ENCODE measurements at places on chromosomes 2 and 18.

- DNase-seq, result no peak
Observed at GRCh38 chr2:209322041-209322440, 101.8 kb upstream of the MAP2 start.

DNA sequence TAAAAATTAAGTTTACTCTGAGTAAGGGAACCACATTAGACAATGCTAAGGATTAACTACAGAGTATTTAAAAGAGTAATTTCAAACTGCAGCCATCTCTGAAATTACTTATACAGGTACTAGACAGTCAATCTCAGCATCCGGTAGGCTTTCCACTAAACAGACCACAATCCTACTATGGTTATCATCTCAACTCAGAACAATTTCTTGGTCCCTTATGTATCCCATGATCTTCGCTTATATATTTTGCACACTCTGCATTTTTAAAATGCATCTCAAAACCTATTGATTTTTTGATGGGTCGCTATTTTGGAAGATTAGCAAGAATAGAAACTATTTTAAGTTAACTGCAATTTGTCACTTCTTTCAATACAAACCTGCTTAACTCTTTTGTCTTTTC lies 1.4 kb downstream of the PPP4R1 start:
- DNase-seq, result no peak

- DNase-seq, result no peak
Observed at GRCh38 chr2:226699321-226699720, 100.3 kb downstream of the IRS1 start.

DNA sequence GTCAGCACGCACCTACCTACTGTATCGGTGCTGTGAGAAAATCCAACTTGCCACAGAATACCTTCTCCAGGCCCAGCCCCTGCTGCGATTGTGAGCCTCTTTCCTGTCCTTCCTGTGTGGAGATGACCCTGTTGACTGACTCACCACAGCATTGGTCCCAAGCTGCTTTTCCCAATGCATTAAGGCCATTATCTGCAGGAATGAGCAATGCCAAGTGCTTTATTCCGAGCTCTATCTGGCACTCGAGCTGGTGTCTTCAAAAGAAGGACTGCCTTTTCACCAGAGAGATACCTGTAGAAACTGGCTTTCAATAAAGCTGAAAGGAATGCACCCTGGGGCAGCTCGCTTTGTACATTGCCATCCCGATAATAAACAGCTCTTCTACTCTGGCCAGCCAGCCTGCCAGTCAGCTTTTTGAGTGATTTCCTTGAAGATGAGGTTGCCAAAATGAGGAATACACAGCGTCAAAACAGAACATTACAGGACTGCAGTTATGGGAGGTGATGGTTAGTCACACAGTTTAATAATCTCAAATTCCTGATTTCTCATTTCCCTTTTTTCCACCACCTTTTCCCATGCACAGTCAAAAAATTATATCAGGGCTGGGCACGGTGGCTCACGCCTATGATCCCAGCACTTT lies 8.3 kb upstream of the RNF103 start:
- DNase-seq, result no peak

DNA sequence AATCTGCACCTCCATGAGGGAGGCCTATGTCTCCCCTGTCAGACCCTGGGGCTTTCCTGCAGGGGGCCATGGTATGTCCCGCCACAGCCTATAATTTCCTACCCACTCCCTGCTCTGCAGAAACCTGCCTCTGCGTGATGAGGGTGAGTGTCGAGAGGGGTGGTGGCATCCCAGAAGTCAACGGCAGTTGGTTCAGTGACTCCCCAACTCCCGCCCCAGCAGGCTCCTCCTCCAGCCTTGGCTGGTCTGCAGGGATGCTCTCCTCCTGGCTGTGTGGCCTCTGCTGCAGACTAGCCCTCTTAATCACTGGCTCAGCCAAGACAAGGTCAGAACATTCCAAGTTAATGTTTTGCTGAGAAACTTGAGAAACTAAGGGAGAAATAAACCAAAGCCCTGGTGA lies 13.3 kb downstream of the CELF4 start:
- no peak for DNase-seq

- DNase-seq, result no peak
Observed at GRCh38 chr18:2515171-2515787, 56.0 kb downstream of the METTL4 start.

DNA sequence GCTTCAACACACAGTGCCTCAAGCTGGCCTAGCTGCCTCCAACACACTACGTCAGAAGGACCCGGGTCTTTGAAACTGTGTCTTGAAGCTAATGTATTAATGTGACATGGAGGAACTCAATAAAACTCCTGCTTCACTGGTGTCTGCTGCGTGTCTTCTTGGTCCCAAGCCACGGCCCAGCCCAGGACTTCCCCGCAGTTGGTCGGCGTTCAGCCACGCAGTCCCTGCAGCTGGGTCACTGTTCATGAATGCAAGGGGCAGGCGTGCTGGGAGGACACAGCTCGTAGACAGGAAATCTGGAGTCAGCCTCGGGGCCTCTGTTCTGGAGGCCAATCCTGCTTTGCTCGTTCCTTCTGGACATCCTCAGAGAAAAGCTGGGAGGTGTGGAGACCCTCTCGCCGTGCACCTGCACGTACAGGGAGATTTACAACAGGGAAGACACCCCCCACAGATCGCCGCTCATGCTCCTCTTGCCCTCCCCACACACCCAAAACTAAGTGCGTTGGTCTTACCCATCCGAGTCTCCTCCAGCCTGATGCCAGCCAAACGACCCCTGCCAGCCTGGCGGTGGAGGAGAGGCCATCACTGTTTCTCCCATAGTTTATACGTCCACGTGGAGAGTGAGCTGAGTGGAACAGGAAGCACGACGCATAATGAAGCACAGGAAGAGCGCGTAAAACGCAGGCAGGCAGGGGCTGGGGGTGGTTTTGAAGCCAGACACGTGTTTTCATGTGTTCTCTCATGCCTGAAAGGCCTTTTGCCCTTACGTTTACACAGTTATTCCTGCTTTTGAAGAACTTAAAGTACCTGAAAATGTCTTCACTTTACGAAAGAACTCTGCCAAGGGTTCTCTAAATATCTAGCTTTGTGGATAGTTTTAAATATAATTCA lies 39.7 kb downstream of the ADI1 start:
- DNase-seq, result no peak

DNA sequence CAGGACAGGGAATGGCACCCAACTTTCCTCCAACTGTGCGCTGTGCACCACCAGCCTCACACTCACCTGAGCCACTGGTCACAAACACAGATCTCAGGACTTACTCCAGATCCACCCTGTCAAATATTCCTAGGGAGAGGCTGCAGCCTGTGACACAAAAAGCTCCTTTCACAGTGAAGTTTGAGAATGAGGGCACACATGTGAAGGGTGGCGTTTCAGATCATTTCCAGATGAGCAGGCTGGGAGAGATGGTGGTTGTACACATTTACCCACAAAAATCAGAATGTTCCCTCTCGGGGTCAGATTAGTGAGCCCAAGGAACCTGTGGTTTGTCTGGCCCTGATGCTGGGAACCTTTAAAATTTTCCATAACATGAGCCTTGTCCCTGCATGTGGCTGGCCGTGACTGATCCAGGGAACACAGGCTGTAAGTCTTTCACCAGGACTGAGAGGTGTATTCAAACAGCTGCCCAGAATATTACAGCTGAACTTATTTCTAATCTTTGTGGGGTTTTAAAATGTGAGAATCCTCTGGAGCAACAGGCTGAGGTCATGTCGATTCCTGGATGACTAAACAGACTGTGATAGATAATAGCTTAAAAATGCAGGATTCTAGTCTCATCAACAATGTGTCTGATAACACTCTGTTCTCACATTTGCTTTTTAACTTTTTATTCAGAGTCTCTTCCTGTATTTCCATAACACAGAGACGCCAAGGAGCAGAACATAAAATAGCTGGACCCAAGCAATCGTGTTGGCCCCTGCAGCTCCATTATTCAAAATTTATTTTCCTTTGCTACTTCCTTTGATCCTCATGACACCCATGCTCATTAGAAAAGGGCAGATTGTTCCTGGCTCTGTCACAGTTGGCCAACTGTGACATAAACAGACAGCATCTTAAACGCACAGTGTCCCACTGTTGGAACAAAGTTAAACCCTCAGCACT lies 35.5 kb downstream of the IL1R2 start:
- DNase-seq, result no peak

DNA sequence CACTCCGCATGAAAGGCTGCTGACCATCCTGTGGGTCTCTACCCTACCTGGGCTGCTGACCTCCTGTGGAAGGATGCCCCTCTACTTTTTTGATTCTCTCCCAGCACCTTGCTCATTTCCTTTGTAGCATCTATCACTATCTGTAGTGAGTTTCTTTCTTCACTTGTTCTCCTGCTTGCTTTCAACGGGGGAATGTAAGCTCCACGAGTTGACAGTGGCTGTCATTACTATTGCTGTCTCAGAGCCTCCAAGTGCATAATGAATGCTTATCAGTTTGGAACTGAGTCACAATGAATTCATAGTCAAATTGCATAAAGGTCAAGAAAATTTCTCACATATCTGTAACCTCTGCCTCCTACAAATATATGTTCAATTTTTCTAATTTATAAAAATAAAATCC lies 477.7 kb downstream of the PLCL1 start:
- no peak for DNase-seq

DNA sequence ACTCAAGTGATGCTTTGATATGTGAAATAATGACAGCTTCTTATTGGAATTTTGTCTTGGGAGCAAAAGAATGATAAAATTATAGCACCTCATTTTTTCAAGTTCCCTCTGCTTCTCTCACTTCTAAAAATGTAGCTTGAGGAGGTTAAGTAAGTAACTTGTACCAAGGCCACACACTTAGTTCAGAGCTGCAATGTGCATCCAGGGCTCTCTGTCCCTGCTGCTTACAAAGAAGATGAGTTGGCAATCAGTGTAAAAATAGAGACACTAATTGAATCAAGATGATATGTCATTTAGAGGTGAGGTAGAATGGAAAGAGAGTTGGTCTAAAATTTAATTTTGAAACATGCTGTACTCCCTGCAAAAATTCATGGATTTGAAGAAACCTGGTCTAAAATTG lies 312.0 kb upstream of the TNP1 start:
- DNase-seq, result no peak

- DNase-seq, result no peak
Observed at GRCh38 chr2:25402477-25402876, 60.8 kb upstream of the DNMT3A start.

GRCh38 chr18:62621546-62621945 lies 93.8 kb upstream of the PHLPP1 start:
- DNase-seq, result no peak

- no peak for DNase-seq
Observed at GRCh38 chr18:961644-962355, 57.1 kb downstream of the ADCYAP1 start.

DNA sequence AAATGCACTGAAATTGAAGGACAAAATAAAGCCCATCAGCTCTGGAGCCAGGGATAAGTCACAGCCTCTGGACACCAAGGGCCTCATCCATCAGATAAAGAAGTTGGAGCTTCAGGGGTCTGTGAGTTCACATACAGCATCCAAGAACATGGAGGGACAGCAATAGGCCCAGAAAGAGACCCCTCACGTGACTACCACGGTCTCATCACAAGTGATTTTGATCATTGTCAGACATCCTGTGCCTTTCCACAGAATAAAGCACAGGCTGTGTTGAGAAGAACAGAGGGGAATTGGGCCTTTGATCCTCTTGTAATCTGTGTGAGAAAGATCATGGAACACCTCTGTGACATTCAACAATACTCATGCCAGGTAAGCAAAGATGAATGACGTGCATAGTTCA lies 65.2 kb upstream of the CTAGE1 start:
- DNase-seq, result no peak

DNA sequence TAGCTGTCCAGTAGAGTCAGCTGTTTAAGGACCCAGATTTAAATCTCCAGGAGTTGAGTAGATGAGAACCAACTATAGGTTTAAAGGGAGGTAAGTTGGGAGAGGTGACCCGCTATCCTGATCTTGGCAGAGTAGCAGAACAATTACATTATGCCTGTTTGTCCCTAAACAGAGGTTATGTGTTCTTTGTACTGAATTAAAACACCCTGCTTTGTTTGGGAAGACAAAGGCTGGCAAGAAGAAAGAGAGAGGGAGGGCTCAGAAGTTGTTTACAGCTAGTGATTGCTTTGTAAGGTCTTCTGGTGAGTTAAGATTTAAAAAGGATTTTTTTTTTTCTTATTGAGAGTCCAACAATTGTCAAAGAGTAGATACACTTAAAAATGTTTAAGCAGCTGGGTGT lies 37.3 kb downstream of the USP14 start:
- DNase-seq, result no peak

DNA sequence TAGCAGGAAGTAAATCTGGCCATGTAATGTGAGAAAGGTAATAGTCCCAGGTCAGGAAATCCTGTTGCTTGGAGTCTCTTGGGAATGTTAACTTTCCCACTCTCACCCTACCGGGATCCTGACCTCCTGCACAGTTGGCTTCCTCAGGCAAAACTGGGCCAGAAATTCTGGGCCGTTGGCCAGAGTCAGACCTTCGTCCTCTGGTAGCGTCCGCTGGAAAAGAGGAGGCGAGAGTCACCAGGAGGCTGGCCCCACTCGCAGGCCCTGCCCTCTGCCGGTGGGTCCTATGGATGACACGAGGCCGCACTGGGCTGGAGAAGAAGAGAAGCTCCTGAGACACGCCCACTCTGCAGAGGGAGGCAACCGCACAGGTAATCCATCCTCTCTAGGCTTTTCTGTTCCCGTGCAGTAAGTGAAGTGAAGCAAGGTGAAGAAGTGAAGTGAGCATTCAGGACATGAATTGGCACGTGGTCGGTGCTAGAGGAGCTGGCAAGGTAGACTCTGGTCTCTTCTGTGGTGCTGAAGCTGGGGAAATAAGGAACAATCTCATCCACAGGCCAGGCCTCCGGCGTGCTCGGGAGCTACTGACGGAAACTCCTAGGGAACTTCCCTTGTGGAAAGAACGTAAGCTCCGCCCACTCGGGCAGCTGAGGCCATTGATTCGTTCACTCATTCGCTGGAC lies 182.7 kb upstream of the GLI2 start:
- no peak for DNase-seq

GRCh38 chr2:75619956-75620740 lies 26.4 kb upstream of the MRPL19 start:
- DNase-seq, result no peak

DNA sequence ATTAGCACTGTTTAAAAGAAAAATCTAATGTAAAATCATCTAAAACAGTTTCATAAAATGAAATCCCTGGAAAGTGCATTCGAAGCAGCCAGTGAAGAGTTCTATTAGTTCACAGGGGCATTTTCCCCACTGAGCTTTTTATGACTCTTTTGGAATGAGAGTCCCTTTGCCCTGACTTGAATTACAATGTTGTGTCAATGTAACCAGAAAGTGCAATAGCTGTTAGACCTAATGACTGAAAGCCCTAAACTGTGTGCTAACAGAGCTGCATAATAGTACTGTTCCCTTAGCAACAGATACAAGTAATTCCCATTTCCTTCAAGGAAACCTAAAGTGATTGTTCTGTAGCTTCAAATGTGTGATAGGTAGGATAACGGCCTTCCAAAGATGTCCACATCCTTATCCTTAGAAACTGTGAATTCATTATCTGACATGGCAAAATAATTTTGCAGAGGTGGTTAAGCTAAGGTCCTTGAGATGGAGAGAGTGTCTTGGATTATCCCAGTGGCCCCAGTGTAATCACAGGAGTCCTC lies 134.4 kb downstream of the L3MBTL4 start:
- DNase-seq, result no peak

GRCh38 chr2:38213619-38214167 lies 137.7 kb upstream of the CYP1B1 start:
- no peak for DNase-seq

GRCh38 chr2:190678444-190679162 lies 29.7 kb downstream of the NAB1 start:
- DNase-seq, result no peak

Data from GOT3 (cell line).